ENCODE measurements at places on chromosomes 3 and 15.

GRCh38 chr3:150177673-150178381, 207.1 kb upstream of the PFN2 start:
- no peak for DNase-seq

DNA sequence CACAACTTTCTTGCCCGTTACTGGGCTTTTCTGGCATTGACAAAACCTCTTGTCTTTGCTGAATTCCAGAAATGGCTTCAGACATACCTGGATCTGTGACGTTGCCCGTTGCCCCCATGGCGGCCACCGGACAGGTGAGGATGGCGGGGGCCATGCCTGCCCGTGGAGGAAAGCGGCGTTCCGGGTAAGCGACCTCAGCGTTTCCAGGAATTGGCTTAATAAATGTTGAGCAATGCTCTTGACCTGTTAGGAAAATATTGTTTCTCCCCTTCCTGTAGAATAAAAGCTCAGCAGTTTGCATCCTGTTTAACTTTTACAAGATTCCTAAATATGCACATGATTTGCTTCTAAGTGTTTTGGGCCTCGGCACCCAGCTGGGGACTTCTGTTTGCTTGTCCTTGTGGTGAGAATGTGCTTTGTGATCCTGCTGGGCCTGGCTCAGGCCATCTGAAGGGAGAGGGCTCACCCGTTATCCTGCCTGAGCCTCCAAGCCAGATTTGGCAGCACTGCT, 46.7 kb downstream of the ARNT2 start:
- no peak for DNase-seq

DNA sequence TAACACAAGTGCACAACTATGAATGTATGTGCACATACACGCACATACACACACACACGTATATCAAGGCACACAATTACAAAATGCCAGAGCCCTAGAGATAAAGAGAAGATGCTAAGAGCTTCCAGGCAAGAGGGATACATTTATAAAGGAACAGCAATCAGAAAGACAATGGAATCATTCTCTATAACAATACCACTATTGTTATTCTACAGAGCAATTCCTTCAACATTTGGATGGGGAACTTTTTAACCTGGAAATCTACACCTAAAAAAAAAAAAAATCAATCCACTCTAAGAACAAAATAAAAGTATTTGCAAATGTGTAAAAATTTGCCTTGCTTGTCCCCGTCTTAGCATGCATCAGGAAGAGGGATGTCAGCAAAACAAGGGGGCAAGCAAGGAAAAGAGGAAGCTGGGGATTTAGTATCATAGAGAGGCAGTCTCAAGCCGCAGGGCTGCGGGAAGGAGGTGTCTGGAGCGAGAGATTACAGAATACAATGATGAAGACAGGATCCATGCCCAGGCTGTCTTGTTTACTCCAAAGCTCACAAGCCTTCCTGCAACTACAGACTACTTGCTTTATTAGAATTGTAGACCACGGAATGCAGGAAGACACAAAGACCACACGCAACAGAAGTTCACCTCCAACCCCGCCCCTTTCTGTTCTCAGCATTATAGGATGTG, 220.2 kb downstream of the NTRK3 start:
- DNase-seq, result no peak

GRCh38 chr3:136612512-136612911, 139.7 kb downstream of the STAG1 start:
- DNase-seq, result no peak

DNA sequence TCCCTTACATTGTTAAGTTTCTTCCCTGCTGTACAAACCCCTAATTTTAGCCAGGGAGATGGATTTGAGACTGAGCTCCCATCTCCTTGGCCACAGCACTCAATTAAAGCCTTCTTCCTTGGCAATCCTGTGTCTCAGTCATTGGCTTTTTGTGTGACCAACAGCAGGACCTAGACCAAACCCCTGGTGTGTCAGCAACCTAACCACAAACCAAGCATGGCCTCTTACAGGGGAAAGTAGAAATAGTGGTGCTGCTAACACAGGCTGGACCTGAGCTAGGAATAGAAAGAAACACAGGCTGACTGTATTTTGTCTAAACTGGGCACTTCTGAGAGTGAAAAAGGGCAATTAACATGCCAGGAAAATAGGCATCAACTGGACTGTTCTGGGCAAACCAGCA, 37.9 kb downstream of the PPCDC start:
- DNase-seq, result no peak

GRCh38 chr3:11452312-11452711, 180.1 kb downstream of the ATG7 start:
- DNase-seq, result no peak

GRCh38 chr15:90665288-90666134, 51.6 kb upstream of the BLM start:
- DNase-seq, result no peak

DNA sequence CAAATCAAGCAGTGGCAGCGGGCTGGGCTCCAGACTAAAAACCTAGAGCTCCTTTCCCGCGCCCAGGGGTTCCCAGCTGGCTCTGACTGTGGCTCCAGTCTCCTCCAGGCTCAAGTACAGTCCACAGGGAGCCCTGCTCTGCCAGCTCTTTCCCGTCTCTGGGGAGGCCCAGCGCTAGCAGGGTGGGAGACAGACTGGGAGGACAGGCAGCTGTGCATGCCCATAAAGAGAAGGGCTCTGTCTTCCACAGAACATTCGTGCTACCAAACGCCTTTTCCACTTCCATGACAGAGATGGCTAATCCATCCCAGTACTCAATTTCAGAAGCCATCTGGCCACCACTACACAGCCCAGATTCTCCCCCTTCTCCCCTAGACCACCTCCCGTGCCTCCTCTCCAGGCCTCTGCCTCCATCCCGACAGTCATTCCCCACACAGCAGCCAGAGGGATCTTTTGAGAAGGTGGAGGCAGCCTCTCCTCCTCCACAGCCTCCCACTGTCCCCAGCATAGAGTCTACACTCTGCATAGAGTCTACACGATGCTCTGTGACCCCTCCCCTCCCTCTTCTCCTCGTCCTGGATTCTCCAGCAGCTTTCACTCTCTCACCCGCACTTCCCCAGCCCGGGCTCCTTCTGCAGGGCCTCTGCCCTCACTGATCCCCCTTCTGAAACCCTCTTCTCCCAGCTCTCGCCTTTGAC, 6.8 kb upstream of the DUSP7 start:
- DNase-seq, result no peak

GRCh38 chr3:39592311-39593050, 125.0 kb downstream of the MOBP start:
- no peak for DNase-seq

GRCh38 chr3:134057006-134057653, 27.4 kb upstream of the SLCO2A1 start:
- DNase-seq, result no peak

DNA sequence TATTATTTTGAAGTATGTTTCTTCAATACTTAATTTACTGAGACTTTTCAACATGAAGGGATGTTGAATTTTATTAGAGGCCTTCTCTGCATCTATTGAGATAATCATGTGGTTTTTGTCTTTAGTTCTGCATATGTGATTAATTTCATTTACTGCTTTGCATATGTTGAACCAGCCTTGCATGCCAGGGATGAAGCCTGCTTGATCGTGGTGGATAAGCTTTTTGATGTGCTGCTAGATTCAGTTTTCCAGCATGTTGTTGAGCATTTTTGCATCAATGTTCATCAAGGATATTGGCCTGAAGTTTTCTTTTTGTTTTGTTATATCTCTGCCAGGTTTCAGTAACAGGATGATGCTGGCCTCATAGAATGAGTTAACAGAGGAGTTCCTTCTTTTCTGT, 134.4 kb downstream of the RSRC1 start:
- no peak for DNase-seq

- no peak for DNase-seq
Observed at GRCh38 chr3:36201546-36201945, 178.8 kb upstream of the STAC start.

DNA sequence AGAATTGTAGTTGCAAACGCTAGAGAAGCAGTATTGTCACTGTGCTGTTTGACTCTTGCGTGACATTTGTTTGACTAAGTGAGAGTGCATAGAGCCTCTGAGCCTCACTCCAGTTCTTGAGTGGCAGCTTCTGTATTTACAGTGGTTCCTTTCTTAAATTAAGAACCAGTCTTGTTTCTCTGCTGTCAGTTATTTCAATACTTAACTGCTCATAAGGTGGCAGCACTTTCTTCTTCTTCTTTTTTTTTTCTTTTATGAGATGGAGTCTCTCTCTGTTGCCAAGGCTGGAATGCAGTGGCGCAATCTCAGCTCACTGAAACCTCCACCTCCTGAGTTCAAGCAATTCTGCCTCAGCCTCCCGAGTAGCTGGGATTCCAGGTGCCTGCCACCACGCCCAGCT, 372.1 kb downstream of the LPP start:
- DNase-seq, result no peak

- DNase-seq, result no peak
Observed at GRCh38 chr3:194274424-194275085, 76.6 kb downstream of the CPN2 start.

DNA sequence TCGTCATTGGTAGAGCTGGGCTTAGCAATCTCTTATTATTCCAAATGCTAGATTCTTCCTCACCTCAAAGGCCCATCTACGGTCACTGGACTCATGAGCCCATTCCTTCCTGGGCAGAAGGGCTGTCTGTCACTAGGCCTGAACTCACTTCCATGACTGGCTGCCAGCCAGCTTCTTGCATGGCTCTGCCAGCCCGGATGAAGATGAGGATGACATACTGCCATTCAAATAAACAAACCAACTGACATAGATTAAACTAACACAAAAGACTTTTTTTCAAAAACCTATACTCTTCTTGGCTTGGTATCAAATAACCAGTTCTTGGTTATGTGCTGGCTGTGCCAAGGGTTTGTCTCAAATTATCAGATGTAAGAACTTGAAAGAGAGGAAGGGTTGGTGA, 23.8 kb downstream of the ISL2 start:
- DNase-seq, result no peak

- DNase-seq, result no peak
Observed at GRCh38 chr3:52014613-52015012, 18.9 kb upstream of the RPL29 start.

DNA sequence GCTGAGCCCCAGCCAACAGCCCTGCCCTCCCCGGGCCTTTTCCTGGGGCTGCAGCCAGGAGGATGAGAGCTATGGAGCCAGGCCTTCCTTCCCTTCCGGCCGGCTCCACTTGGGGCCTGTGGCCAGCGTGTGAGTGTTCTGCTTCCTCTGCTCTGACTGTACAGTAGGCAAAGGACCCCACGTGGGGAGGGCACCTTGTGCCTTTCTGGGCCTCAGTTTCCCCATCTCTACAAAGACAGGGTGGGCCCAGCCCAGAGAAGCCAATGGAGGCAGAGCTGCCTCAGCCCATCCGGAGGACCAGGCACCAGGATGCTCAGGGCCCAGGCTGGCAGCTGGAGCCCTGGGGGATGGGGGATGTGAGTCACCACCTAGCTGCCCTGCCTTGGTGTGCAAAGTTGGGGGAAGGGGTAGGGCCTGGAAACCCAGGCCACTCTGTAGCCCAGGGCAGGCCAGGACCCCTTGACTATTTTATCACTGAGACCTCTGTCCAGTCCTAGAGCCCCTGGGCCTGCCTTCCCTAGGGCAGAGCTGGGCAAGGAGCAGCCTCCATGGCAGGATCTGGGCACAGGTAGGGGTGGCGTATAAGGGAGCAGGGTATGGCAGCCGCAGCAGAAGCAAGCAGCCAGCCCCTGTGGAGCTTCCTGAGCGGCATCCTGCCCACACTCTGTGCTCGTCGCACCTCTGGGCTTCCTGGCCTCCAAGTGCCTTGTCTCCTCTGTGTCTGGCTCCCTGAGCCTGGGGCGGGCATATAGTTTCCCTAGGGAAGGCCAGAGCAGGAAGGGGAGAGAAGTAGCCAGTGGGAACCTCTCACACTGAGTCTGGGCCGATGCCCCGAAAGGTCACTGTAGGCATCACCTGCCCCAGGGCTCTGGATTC, 1.8 kb downstream of the PSTPIP1 start:
- DNase-seq, result no peak

DNA sequence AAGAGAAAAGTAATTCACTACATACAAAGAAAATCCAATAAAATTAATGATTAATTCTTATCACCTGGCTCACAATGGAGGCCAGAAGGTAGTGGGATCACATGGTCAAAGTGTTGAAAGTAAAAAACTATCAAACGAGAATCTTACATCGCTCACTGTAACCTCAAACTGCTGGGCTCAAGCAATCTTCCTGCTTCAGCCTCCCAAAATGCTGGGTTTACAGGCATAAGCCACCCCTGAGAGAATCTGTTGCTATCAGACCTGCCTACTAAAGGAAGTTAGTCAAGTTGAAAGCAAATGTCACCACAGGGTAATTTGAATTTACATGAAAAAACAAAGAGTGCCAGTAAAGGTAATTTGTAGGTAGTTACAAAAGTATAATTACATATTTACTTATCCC, 103.3 kb downstream of the PCCB start:
- DNase-seq, result no peak

DNA sequence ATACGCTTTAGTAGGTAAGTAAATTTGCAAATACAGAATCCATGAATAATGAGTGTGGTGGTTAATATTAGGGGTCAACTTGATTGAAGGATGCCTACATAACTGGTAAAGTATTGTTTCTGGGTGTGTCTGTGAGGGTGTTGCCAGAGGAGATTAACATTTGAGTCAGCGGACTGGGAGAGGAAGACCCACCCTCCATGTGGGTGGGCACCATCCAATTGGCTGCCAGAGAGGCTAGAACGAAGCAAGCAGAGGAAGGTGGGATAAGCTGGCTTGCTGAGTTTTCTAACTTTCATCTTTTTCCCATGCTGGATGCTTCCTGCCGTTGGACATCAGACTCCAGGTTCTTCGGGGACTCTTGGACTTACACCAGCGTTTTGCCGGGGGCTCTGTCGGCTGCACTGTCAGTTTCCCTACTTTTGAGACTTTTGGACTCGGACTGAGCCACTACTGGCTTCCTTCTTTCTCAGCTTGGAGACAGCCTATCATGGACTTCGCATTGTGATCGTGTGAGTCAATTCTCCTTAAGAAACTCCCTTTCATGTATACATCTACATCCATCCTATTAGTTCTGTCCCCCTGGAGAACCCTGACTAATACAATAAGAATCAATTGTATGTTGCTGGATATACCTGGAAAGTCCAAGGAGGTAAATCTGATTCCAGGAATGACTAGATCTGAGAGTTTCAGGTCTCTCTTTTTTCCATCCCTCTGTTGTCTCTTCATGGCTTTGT, 25.8 kb upstream of the NEDD4 start:
- DNase-seq, result no peak

GRCh38 chr3:27166888-27167287, 202.3 kb downstream of the NEK10 start:
- DNase-seq, result no peak

- no peak for DNase-seq
Observed at GRCh38 chr15:75844629-75845335, 1.5 kb downstream of the UBE2Q2 start.

GRCh38 chr3:53484984-53485383, 9.4 kb upstream of the CACNA1D start:
- DNase-seq, result no peak

- DNase-seq, result no peak
Observed at GRCh38 chr3:30655187-30655812, 48.9 kb downstream of the TGFBR2 start.

DNA sequence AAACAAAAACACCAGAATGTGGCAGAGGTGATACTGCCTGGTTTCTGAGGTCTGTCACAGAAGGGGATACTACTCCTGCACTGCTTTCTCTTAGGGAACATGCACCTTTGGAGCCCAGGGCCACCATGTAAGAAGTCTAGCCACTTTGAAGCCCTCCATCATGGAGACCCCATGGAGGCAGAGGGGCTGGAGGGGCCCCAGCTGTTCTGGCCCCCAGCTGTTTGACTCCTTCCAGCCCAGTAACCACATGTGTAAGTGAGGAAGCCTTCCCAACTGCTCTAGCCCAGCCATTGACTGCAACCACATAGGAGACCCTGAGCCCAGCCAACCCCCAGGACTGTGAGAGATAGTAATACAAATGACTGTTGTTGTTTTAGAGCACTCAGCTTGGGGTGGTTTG, 9.0 kb upstream of the IGDCC4 start:
- no peak for DNase-seq

- DNase-seq, result no peak
Observed at GRCh38 chr15:72116731-72117485, 1.0 kb downstream of the MYO9A start.
